ENCODE measurements at places on chromosomes 1 and 21.

DNA sequence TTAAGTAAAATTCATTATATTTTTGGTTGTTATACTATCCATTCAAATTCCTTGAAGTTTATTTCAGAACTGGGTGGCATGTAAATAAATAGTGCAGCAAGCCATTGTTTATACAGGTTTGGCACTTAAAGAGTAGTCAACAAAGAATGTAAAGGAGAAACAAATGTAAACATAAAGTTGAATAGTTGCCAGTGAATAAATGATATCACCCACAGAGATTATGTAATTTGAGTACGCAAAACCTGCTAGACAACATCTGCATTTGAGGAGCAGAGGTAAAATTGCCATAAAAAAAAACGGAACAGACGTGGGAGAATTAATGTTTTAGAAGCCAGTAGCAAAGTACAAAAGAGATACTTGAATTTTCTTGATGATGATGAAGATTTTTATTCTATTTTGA, 111.6 kb downstream of the ADGRL2 start:
- no peak for DNase-seq

DNA sequence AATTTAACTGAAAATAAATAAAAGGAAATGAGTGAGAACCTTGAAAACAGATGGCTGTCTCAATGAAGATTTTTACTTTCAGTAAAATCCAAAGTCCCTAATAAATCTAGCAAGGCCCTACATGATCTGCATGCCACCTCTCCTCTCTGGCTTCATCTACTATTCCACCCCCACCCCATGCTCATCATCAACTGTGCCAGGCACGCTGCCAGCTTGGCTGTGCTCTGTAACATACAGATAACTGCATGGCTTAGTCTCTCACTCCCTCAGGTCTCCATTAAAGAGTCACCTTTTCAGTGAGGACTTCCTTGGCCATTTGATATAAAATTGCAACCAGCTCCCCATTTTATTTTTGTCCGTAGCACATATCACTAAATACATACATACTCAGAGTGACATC, 26.7 kb downstream of the RGSL1 start:
- DNase-seq: no peak

DNA sequence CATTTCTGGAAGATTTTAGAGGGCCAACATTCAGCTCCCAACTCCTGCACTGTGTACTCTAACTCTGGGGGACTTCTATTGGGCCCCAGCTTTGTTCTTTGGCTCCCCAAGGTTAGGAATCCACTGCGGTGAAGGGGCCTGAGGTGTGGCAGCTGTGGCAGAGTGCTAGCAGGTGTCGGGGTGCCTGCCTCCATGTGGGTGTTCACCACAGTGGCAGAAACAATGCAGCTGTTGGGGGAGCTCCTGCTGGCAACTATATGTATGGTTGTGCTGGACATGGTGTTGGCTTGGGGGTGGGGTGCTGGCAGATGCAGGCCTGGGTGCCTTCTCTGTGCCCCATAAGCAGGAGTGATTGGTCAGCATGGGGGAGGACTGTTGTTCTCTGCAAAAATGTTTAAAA, 95.5 kb downstream of the ST6GALNAC3 start:
- DNase-seq: no peak

GRCh38 chr1:117044217-117044616, 15.9 kb upstream of the TTF2 start:
- DNase-seq: no peak

DNA sequence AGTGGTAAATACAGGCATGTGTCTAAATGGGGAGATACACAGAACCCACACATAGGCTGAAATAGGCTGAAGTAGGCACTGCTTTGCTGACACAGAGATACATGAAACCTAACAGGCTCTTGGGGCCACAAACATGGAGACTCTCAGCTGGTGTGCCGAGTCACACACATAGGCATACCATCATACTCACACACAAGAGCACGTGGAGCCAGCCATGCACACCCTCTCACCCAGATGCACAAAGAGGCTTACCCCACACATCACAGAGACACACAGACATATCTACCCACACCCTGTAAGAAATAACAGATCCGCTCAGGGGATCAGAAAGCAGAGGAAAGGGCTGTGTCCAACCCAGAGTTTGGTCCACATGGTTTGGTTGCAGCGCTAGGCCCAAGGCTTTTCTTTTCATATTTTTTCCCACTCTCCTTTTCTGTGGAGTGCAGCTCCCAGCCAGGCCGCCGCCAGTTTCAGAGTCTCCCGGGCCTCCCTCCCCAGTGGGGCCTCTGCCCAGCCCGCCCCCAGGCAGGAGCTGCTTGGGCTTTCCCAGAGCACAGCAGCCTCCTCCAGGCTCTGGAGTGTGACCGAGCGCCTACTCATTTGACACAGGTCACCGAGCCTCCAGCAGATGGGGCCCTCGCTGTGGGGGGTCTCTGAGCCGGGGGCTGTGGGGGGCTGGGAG, 3.9 kb upstream of the POU3F1 start:
- no peak for DNase-seq

DNA sequence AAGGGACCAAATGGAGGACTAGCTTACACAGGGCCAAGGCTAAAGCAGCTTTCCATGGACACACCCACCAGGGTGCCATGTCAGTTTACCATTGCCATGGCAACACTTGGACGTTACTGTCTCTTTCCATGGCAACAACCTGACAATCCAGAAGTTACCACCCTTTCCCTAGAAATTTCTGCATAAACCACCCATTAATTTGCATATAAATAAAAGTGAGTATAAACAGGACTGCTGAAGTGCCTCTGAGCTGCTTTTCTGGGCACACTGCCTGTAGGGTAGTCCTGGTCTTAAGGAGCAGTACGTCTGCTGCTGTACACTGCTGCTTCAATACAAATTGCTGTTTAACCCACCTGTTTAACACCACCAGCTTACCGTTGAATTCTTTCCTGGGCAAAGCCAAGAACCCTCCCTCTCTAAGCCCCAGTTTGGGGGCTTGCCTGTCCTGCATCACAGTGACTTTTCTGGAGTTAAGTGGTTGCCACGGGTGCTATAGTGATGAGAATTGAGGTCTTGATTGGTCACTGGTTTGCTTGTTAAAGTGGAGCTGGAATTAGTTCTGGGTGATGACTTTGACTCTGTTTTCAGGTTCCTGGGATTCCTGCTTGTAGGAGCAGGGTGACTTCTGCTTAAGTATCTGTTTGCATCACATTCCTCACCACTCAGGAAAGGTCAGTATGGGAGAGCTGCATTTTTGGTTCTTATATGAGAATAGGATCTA, 83.2 kb downstream of the CLDN17 start:
- no peak for DNase-seq

DNA sequence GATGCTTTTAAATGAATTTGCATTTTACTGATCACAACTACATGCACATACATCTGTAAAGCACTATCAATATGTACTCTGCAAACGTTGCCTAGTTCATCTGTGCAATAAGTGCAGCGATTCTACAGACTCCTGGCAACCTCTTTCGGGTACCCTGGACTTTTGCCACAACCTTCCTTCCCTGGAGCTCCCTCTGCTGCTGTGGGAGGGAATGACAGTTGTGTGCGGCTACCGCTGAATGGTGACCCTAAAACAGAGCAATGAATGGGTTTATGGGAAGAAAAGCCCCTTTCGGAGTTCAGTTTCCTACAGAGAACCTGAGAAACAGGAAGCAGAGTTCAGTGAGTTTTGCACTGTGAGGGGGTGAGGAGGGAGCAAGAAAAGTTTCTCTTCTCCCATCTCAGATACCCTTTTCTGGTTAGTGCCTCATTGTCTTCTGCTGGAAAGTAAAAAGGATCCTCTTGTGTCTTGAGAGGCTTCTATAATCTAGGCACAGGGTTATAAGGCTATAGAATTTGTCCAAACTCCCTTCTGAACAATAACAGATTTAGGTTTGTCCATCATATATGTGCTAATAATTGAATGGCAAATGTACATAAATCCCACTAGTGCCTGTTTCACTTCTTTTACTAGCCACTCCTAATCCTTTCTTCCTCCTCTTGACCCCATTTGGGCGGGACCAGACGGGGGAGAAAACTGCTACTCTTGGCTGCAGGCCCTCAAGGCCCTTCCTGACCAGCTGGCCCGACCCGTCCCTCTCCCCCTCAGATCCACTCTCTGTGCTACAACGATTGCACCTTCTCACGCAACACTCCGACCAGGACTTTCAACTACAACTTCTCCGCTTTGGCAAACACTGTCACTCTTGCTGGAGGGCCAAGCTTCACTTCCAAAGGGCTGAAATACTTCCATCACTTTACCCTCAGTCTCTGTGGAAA, 19.8 kb upstream of the SARS1 start:
- no peak for DNase-seq
